ENCODE measurements at places on chromosomes 3 and 15.

DNA sequence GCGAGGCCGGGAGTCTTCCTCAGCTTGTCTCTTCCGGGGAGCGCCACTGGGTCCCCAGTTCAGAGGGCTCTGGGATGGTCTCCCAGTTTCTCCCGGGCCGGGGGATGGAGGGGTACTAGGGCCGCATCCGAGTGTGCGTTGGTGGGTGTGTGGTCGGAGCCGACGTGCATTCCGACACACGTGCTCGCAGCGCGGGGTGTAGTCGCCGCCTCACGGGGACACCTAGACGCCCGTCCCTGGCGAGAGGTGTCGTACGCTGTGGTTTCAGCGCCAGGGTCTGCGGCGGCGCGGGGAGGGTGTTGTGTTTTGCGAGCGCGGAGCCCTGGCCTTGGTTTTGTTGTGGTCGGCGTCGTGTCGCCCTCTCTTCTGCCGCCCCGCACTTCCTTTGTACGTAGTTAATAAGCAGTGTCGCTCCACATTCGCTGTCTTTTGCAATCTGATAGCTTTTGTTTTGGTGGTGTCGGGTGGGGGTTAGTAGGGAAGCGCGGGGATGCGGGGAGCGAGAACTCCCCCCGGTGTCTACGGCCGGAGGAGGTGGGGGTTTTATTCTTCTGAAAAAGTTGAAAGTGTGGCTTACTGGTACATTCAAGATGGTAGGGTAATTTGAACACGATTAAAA is 2.2 kb downstream of the IGF1R start:
- DNase-seq: no peak

DNA sequence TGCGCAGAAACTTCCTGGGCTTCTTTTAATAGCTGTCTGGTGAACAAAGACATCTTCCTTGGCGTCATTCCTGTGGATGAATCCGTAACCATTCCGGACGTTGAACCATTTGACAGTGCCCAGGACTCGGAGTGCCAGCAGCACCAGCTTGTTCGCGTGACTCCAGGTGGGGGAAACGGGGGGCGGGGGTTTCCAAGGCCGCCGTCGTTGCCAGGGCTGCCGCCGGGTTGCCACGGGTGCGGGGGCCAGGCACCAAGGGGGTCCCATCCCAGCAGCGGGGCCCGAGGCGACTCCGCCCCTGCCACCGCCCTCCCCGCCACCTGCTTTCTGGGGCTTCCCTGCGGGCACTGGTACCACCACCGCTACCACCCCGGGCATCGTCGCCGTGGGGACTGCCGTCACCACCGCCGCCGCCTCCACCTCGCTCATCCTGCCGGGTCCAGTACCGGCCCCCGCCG is 22.8 kb downstream of the RGMA start:
- DNase-seq: no peak

GRCh38 chr15:38991701-38992100 is 427.1 kb upstream of the RASGRP1 start:
- DNase-seq: no peak

DNA sequence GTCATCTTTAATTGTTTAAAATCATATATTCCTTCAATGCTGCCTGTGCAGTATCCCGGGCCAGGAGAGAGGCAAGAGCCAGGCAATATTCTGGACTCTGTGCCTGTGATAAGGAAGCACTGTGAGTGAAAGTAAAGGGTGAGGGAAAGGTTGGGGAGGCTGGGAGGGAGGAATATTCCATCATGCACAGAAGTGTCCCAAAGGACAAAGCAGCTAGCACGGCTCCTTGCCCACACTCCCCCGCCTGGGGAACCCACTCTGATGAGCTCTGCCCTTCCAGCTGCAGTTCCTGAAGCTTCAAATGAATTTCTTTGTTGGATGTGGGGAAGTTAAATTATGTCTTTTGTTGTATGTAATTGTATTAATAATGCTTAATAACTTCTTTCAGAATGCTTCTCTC is 1.5 kb upstream of the PRICKLE2 start:
- DNase-seq: no peak

DNA sequence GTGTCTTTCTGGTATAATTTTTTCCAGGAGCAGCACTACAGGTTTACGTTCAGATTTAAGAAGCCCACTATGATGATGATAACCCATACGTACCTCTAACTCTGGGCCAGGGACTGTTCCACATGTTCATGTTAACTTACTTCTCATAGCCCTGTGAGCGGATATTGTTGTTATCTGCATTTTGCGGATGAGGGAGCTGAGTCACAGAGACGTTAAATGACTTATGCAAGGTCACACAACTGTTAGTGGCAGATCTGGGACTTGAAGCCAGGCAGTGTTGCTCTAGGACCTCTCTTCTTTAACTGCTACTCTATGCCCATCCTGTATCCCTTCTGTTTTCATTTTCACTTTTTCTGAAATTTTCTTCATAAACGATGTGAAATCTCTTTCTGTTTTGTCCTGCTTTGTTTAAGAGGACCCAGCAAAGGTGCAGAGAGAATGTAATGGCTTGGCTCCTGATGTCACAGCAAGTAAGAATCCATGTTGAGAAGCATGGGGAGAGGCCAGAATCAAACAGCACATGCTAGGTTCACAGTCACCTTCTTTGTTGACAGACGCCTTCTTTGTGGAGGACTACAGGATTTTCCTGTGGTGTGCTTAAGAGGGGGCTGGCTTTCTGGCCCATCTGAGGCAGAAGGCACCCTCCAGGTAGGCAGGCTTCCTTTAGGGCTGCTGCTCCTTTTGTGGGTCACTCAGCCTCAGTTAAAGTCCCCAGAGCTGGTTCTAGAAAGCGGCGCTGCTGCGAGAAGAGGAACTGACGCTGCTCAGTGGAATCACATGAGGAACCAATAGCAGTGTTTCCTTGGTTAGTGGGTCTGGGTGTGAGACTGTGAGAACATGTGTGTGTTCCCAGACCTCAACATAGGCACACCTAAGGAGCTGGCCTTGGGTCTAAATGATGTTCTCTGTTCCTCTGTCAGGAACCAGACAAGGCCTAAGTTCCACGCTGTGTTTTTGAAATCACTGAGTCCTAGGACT is 121.6 kb downstream of the TMEM108 start:
- no peak for DNase-seq

DNA sequence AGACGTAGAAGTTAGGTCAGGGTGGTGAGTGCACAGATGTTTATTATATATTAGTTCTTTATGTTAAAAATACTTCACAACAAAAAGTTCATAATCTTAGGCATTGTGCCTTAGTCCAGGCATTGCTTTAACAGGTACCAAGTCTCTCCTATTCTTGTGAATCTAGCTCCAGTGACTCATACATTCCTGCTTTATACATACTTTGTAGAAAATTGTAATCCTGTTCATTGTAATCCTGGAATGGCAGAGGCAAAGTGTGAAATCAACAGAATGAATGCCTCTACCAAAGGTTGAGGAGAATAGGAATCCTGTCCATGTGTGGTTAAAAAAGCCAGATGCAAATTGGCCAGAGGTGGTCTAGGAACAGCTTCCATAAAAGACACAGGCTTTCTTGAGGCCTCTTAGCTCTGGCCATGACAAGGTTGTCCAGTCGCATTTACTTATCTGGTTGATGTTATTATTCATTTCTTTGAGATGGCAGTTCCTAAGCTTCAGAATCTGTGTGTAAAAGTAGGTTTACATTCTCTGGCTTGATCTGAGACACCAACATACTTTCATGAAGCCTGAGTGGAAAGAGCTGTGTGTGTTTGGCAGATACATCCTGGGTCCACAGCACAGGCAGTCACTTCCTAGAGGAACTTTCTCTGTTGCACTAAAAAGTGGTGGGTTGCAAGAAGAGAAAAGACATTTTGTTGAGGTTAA is 109.0 kb downstream of the CDIN1 start:
- DNase-seq: no peak

DNA sequence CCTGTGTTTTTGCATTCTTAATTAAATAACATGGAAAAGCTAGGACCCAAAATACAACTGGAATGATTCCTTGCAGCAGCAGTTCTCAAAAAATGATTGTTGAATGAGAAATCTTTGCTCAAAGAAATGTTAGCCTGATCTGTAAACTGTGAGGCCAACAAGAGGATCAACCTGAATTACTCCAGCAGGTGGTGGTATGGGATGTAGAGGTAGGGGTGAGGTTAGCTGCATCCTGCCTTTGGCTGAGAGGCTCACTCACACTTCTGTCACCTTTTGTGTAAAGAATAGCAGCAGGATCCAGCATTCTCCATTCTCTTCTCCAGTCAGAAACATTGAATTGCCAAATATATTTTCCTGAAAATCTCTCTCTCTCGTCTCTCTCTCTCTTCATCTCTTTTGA is 26.5 kb upstream of the FAM98B start:
- no peak for DNase-seq

- no peak for DNase-seq
Measured at GRCh38 chr3:14401692-14402303, 608 bp upstream of the SLC6A6 start.

DNA sequence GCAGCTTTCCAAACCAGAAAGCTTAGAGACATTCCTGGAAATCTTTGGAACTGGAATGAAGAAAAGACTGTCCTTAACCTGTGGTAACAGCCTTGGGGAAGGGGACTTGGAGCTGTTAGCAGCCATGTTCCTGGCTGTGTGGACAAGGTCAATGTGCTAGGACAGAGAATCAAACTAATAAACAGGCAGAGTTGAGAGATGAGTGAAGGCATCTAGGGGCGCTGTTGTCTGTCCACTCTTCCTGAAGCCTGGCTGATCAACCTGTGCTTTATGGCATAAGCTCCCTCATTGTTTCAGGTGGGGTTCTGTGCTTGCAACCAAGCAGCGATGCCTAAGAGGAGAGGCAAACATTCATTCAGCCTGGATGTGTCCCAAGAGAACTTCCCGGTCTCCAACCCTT is 19.3 kb downstream of the ZNF860 start:
- no peak for DNase-seq

DNA sequence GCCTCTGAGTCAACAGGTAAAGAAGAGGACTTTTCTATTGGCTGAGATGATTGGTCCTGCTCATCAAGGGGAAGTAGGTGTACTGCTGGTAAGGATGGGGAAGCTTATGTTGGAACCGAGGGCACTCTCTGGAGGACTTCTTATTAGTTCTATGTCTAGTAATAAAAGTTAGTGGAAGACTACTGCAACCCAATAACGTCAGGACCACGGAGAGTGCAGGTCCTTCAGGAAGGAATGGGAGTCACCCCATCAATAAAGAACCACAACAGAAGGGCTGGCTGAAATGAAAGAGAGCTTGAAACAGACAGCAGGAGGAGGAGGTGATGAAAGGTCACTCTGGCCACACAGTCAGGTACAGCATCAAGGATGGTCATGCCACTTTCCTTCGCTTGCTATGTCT is 68.8 kb upstream of the PRR23E start:
- DNase-seq: no peak

GRCh38 chr3:54176106-54176505 is 53.8 kb downstream of the CACNA2D3 start:
- DNase-seq: no peak

- no peak for DNase-seq
Measured at GRCh38 chr15:27249046-27249759, 278.2 kb downstream of the GABRG3 start.

- no peak for DNase-seq
Measured at GRCh38 chr15:91407269-91407889, 307.3 kb downstream of the SV2B start.

- DNase-seq: no peak
Measured at GRCh38 chr3:190169243-190169642, 48.5 kb upstream of the P3H2 start.

- peak; percentile 15 for DNase-seq
Measured at GRCh38 chr15:57146506-57147201, 228.2 kb downstream of the TCF12 start.

DNA sequence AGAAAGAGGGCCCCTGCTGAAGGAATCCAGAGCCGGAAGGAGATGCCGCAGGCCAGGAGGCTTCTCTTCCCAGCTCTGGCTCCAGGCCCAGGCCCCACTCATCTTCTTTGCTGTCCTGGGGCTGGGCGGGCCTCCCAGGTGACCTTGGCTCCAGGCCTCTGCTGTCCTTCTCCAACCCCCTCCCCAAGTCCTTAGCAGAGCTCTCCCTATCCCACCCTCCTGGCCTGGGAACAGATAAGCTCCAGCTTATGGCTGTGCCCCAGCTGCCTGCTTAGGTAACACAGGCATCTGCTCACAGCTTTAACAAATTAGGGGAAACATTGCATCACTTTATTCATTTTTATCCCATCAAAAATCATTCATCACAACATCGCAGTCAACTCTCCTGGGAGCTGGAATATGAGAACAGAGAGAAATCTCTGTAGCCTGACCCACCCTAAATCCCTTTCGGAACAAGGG is 86.9 kb downstream of the SEMA5B start:
- DNase-seq: no peak

DNA sequence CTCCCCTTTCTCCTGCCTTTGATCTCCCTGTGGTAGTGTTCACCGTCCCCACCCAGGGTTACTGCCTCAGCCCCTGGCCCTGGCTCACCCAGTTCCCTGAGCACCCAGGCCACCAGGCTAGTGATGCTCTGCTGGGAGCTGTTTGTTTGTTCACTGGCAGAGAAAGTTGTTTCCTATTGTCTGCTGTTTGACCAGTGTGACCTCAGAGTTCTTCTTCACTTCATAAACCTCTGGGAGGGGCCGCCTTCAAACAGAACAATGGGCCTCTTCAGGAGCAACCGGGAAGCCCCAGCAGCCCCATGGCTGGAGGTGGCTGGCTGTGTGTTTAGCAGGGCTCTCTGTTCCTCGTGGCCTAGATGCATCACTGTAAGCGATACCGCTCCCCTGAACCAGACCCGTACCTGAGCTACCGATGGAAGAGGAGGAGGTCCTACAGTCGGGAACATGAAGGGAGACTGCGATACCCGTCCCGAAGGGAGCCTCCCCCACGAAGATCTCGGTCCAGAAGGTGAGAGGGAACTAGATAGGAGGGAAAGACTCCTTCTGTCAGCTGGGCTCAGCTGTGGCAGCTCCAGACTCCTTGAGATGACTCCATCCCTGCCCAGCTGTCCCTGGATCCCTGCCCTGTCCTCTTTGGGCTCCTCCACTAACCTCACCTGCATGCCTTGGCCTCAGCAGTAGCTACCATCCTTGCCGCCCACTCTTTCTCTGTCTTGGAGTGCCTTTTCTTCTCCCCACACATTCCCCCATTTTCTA is 3.4 kb downstream of the CLK3 start:
- DNase-seq: no peak

DNA sequence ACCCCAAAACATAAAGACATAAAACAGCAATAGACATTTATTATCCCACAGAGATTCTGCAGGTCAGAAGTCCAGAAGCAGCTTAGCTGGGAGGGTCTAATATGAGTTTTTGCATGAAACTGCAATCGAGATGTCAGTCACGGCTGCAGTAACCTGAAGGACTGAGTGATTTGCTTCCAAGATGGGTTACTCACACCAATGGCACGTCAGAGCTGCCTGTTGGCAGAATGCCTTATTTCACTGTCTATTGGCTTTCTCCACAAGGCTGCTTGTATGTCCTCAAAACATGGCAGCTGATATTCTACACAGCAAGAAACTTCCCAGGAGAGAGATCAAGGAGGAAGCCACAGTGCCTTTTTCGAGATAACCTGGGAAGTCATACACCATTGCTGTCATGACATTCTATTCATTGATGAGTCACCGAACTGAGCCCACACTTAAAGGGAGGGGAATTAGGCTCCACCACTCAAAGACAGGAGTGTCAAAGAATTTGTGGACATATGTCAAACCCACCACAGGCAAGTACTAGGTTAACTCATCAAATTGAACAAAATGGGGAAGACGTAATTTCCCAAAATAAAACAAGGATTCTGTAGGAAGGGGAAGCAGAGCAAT is 122.2 kb downstream of the SYNPR start:
- DNase-seq: no peak

GRCh38 chr15:88120026-88120425 is 136.5 kb downstream of the NTRK3 start:
- no peak for DNase-seq

All from NCI-H2107 (cell line).